ENCODE measurements at places on chromosomes 7 and 10.

GRCh38 chr10:127024685-127025435 is 119.6 kb downstream of the DOCK1 start:
- DNase-seq = no peak

- no peak for DNase-seq
Measured at GRCh38 chr10:123808906-123809305, 82.7 kb downstream of the CPXM2 start.

- no peak for DNase-seq
Measured at GRCh38 chr7:152451356-152451755, 15.6 kb upstream of the KMT2C start.

GRCh38 chr10:28561531-28561930 is 28.6 kb downstream of the WAC start:
- DNase-seq = no peak

DNA sequence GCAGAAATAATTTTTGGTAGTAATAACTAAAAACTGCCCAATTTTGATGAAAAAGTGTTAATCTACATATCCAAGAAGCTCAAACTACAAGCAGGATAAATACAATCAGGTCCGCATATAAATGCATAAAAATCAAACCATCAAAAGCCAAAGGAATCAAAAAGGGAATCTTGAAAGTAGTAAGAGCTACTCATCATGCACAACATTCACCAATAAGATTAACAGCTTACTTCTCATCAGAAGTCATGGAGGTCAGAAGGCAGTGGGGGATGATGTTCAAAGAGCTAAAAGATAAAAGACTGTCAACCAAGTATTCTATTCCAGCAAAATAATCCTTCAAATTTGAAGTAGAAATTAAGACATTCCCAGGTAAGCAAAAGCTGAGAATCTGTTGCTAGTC is 76.4 kb downstream of the CRPPA start:
- no peak for DNase-seq

DNA sequence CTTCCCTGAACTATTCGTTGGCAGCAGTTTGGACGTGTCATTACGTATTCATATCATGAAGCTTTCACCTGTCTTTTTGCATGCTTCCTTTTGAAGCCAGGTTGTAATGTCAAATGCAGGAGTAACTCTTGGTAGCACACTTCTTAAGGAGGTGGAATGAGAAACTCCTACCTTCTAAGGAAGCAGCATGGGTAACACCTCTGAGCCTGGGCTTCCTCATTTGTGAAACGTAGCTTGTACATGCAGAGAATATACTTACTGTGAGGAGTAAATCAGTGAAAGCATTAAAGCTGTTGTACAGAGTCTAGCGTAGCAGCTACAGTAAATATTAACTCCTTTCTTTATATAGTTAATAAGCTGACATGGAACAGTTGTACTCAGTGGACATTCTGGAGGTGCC is 21.1 kb downstream of the CUL1 start:
- DNase-seq = no peak

- no peak for DNase-seq
Measured at GRCh38 chr10:24597426-24597825, 126.3 kb downstream of the ARHGAP21 start.

DNA sequence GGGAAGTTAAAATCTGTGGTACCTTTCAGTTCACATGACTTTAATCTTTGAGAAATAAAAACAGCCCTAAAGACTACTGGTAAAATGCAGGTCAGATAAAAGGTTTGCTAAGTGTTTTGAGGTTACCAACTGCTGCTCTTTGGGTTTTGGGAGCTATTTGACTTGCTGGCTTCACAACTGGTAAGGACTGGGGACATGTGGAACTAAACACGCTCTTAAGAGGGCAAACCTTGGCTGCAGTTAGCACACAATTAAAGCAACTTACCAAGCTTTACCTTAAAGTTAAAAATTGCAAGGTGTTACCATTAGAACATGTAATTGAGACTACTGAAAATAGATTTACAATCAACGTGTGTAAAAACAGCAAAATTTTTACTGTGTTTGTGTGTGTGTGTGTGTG is 220.2 kb downstream of the PHF14 start:
- no peak for DNase-seq

DNA sequence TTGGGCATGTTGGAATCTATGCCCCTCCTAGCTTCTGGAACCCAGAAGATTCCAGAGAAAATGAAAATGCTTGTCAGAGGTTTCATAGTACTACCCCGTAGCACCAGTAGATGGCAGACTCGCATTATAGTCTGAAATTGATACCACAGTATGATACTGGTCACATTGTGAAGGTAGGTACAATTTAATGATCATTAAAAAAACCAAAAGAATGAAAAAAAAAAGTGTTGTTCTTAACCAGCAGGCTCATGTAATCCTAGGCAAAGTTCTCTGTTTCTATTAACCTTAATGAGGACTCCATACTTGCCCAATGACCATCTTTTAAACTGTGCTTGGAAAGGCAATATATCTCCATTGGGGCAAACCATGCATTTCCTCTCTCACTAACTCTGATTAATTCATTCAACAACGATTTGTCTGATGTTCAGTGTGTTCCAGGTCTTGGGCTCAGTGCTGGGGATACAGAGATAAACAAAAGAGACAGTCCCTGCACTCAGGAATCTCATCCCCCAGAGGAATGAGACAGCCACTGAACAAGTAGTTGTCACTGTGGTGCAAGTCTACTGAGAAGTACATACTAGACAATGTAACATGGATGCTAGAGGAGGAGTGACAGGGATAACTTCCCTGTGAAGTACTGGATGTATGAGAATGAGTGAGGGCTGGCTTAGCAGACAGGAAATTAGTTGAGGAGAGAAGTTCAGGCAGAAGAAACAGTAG is 223.5 kb upstream of the PHYHIPL start:
- no peak for DNase-seq

DNA sequence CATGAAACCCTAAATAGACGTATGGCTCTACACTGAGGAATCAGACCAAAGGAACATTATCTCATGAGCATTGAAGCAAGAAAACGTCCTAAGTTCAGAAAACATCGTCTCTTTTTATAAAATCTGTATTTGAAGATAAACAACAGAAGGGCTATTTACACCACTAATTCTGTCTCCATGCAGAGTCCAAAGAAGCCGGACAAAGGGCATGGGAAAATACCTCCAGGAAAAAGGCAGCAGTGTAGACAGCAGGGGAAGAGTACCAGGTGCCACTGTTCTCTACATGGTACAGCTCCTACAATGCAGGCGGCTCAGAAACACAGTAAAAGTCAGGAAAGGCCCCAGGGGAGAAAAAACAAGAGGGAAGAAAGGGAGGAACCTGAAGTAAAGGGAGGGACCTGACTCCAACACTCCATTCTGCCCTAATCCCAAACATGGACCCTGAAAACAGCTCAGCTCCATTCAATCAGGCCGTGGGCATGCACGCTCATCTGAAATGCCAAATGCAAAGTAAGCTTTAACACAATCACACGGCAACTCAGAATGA is 17.5 kb downstream of the FAM171A1 start:
- DNase-seq = no peak

DNA sequence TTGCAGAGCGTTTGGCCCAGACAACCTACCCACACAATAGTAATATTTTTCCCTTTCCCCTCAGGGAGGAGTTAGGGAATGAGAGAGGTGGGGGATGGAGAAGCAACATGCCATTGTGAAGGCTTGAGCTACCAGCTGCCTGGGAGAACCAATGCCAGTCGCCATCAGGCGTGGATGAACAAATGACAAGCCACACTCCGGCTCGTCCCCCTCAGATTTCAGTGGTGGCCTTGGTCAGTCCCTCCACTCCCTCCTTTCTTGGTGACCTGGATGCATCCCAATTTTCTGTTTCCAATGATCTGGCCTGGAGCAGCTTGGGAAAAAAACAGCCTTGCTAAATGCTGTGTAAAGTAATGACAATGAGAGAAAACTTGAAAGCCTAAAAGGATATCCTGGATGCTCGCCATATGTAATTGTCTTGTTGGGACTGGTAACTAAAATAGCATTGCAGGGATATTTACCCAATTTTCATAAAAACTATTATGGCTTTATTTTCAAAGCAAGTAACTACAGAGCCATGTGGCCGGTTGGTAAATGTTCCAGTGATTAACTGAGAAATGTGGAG is 110.7 kb downstream of the ICA1 start:
- no peak for DNase-seq

- no peak for DNase-seq
Measured at GRCh38 chr7:121186746-121187145, 142.1 kb upstream of the WNT16 start.

DNA sequence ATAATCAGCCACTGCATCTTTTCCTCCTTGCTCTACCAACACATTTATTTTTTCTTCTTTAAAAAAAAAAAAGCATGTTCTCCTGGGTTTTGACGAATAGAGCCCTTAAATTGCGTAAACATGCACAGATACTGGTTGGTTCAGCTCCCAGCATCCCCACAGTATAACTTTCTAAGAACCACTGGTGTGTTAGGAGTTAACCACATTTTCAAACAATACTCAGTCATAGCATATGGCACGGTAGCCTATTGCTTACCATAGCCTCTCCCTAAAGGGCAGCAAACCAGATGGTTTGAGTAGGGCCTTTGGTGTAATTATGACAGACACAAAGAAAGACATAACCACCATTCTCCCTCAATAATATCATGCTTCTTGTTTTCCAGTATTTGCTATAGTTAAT is 145.0 kb downstream of the LRRC4 start:
- no peak for DNase-seq

DNA sequence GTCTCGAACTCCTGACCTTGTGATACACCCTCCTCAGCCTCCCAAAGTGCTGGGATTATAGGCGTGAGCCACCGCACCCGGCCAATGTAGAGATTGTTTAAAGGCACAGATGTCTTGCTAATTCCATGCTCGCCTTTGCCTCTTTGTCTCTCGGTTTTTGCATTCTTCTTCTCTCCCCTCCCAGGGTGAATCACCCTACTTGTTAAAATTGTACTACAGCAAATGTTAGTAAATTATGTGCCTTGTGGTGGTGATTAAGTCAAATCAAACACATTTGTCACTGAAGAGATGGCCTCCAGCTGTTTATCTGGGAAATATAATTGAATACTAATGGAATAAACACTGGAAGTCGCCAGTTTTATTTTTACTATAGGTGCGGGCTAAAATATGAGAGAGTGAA is 384.4 kb upstream of the AUTS2 start:
- DNase-seq = no peak

DNA sequence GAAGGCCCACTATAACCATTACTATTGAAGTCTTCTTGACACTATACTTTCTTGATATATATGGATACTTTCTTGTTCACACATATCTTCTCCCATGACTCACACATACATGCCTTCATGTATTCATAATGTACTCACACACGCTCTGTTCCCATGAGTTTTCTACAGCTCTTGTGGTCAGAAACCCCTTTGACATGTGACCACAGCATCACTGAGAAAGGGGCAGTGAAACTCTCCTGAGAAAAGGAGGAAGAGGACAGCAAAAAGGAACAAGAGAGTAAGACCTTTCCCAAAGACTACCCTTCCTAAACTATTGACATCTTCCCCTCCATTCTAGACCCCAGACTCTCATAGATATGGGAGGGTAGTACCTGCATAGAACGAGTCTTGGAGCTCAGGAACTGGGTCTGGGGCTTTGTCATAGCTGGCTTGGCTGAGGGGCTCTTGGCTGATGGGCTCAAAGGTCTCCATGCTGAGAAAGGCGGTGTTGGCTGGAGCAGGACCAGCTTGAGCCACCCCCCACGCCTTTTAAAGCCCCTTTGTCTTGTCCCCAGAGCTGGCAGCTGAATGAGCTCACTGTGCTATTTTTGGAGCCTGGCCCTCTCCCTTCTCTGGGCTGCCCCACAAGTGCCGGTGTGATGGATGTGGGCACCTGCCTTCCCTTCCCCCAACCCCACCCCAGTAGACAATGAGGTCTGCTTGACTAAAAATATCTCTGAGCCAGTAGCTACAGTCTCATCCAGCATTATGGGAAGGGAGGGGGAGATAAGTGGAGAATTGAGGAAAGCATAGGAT is 5.1 kb downstream of the SYNPO2L start:
- no peak for DNase-seq

GRCh38 chr7:143229054-143229790 is 7.4 kb downstream of the TAS2R40 start:
- no peak for DNase-seq

DNA sequence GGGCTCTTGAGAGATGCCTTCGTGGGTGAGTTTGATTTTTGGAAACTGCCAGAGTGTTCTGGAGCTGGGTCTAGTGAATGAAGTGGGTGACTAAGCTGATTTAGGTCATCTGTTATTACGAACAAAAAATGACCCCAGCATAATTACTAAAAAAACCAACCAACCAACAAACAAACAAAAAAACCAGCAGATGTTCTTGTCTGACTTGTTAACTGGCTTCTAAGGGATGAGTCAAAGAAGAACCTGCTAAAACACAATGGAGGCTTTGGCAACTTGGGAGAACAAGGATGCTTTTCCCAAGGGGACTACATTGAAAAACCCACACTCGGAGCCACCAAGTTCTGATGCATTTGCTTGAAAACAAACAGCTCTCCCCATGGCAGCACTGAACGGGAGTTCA is 11.5 kb downstream of the TACR2 start:
- DNase-seq = no peak

DNA sequence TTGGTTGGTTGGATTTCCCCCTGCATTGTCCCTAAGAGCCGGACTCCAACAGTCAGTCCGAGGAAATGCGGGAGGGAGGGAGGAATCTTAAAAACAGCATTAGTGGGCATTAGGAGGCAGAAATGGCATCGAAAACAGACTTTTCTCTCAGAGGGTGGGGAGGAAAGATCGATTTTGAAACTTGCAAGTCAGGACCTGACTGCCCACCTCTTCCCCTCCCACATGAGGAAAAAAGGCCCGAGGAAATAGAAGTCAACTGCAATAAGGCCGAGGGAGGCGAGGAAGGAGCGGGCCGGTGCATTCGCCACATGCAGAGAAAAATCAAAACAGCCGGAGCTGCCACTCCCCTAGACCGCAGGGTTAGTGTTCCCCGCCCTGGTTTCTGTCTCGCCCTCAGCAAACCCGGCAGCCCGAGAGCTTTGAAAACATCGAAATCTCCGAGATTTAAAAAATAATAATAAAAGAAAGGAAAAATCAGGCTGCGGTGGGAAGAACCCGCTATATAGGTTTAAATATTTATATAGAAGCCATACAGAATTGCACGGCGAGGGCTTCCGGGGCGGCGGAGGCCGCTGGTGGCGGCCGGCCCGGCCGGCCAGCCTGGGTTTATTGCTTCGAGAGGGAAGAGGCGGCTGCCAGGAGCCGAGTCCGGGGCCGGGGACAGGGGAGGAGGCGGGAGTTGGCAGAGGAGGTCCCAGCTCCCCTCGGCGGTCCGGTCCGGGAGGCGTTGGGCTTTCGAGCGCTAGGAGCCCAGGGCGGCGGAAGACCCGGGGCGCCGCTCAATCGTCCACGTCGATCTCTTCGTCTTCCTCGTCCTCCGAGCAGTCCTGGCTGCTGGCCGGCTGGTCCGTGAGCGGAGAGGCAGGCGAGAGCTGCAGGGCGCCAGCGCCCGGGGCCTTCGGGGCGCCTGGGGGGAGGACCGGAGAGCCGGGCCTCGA is 2.5 kb downstream of the LBX1 start:
- no peak for DNase-seq

GRCh38 chr7:121605317-121605680 is 209.2 kb upstream of the FAM3C start:
- DNase-seq = no peak

- DNase-seq = peak; percentile 58
Measured at GRCh38 chr7:66413379-66414114, 208.4 kb downstream of the TPST1 start.

Data from stimulated activated CD4-positive, alpha-beta T cell treated with anti-CD3 and anti-CD28 coated beads, Interleukin-1b, Interleukin-23, amount 100 ng/mL, for 1 hour (primary cell).